ENCODE measurements at places on chromosomes 7 and 10.
A peak's percentile ranks its signal among the peaks of the same experiment; 100 is the strongest.

GRCh38 chr10:99085358-99085757 lies 150.3 kb downstream of the HPSE2 start:
- no peak for DNase-seq

- DNase-seq: no peak
Measured at GRCh38 chr7:30366606-30367005, 82.2 kb downstream of the ZNRF2 start.

- DNase-seq: no peak
Measured at GRCh38 chr10:8428654-8429053, 374.2 kb downstream of the GATA3 start.

DNA sequence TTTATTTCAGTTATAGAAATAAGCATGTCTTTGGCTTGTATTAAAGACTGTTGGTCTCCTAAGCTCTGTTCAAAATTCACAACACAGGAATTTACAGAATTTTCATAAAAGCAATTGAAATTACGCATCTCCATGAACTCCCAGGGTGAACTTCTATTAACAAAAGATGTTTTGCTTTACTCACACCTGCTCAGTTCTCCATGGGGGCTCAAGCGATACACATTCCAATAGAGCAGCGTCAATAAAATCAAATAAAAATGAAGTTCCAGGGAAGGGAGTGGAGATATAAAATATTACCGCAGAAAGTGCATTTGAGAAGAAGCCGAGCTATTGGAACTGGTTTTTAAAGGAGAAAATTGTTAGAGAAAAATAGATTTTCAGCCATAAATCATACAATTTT lies 41.5 kb upstream of the ZNF438 start:
- DNase-seq: no peak

GRCh38 chr7:12674861-12675260 lies 12.6 kb upstream of the ARL4A start:
- peak; percentile 44 for DNase-seq

- no peak for DNase-seq
Measured at GRCh38 chr7:42548816-42549611, 312.0 kb upstream of the GLI3 start.

GRCh38 chr10:26479766-26480492 lies 41.8 kb downstream of the APBB1IP start:
- DNase-seq: peak; percentile 55

DNA sequence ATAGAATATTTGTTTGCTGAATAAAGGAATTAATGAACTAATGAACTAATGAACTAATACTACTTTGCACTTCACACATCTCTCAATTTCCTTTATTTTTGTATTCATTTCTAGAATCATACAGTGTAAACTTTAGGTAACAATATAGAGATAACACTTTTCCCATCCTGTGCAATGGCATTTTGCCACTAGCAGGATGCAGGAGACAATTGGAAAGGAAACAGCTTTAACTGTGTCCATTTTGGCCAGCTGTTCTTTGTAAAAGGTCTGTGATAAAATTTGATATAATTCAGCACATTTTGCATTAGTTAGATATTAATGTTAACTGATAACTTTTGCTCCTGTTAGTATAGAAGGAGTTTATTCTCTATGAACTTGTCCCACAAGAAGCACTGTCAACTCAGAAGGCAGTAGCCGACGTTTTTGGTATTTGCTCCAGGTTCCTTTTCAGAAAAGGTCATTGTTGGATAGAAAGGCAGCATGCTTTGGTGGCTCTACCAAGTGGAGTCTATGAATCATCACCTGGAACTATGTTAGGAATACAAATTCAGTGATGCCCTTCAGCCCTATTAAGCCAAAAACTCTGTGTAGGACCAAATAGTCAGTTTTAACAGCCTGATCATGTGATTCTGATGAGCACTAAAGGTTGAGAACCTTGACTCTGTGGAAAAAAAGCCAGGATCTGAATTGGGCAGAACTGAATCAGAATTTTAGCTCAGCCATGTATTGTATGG lies 86.6 kb downstream of the NRG3 start:
- no peak for DNase-seq

- DNase-seq: no peak
Measured at GRCh38 chr10:22486431-22486830, 141.1 kb downstream of the SPAG6 start.

DNA sequence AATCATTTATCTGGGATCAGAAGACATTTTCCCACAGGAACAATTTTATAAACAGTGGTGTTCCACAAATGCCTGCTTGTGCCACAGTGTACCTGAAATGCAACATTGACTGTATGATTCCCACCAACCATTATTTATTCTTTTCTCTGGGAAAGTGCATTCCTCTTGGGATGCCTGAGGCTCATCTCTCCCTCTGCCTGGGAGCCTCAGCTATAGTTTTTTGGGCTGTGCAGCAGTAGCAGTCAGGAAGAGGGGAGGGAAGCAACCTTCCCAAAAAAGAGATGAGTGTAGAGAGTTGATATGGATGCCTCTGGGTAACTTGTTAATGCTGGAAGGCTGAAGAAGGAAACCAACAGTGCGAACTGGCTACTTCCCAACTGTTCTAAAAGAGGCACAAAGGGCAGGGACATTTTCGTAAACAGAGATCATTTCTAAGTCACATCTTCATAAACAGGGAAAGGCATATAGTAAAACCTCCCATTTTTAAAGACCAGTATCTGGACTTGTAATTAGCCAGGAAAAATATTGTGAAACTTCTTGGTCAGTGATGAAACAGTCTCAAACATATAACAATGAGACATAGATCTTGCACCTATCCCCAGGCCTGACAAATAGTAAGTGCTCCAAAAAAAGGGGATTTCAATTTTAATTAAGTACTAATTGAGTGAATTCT lies 1.4 kb upstream of the CALD1 start:
- no peak for DNase-seq

DNA sequence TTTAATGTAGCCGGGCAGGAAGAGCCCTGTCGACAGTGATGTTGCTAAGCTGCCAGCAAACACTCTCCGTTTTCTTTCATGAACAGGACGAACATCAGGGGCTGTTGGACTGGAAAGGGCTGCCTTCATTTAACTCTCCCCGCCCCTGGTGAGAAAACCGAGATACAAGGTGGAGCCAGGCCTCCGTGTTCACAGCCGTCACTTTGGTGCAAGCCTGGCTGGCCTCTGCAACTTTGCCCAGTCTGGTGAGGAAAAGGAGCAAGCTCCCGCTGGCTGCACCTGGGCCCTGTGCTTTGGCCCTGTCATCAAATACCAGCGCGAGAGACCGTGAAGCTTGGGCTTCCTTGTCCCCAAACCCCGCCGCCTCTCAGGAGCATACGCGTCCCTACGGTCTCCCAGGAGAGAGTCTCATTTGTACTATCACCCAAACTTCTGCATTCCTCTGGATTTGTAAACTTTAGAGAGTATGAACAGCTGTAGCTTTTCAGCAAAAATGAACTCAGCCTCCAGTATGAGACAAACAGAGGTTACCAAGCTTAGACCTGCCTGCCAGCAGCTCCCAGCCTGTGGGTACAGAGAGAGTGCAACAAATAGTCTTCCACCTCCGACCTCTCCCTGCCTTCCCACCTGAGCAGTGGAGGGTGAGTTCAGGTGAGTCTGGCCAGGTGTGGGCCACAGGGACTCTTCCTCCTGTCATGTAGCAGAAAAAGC lies 445.3 kb upstream of the MGMT start:
- DNase-seq: no peak

DNA sequence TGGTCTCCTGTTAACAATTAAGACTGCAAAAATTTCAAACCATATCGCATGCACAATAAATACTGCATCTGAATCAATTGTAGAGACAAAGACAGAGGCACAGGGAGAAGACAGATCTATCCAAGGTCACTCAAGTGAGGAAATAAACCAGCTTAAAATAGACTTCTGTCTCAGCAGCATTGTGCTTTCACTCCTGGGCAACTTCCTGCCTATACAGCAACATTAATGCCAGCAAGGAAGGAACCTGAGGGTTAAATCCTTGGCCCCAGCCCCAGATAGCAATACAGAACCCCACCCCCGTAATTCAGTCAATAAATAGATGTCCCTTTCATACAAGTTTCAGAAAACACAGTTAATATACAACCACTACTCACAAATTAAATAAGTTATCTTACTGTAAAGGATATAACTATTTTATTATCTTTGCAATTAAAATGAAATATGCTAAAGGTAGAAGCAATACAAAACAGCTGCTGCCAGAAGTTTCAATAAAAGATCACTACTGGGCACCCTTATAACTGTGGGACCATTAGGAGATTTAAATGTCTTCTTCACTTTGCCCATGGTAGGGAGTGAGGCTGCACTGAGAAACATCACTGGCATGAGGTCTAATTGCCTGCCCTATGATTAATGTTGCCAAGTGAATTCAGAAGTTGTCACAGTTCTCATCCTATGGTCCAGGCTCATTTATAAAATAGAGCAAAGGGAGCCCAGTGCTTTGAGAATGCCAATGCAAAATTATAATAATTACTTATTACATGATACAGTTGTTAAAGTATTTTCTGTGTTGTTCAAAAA lies 49.4 kb downstream of the CAV1 start:
- no peak for DNase-seq

DNA sequence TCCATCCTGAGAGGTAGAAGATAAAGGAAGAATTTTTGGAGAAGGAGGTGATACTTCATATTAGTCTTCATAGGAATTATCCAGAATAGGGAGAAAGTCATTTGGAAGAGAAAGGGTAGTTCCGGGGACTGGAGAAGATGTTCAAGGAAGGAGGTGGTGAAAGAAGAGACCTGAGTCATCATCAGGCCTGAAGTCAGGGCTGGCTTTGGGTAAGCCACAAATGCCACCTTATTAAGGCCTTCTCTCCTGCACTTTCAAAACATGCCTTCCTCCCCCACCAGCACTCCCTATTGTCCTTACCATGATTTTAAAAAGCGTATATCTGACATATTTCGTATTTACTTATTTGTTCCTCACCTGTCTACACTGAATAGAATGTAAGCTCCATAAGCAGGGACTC lies 112.2 kb upstream of the LRGUK start:
- DNase-seq: no peak

GRCh38 chr7:37577412-37577811 lies 106.2 kb upstream of the GPR141 start:
- DNase-seq: no peak

DNA sequence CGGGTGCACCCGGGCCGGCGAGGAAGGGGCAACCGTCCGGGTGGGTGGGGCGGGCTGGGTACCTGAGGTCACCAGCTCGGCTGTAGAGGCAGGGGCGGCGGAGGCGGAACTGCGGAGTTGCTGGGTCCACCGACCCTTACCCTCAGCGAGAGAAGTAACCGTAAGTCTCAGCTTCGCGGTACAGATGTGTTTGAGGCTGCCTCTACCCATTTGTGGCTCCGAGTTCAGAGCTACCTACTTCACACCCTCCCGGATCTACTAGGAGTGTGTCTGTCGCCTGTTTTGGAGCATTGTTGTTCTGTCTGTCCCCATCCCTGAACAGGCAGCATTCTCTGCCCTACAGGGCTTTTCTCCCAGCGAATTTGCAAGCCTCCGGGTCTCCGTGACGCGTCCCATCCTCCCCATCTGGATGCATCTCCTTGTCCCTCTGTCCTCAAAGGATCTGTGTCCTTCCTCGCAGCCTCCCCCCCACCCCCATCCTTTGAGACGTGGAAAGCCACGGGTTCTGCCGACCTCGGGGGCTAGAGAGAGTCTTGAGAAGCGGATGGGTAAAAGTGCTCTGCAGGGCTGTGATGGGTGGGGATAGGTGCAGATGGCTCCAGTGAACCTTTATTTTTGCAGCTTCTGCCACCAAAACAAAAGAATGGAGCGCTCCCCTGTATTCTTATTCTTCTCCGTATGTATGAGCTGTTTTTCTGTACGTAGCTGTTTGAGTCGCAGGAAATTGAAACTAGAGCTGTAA lies 757 bp downstream of the ANKIB1 start:
- peak; percentile 39 for DNase-seq

- DNase-seq: no peak
Measured at GRCh38 chr7:125412890-125413665, 483.5 kb upstream of the POT1 start.

- no peak for DNase-seq
Measured at GRCh38 chr10:88901984-88902789, 22.1 kb downstream of the STAMBPL1 start.

DNA sequence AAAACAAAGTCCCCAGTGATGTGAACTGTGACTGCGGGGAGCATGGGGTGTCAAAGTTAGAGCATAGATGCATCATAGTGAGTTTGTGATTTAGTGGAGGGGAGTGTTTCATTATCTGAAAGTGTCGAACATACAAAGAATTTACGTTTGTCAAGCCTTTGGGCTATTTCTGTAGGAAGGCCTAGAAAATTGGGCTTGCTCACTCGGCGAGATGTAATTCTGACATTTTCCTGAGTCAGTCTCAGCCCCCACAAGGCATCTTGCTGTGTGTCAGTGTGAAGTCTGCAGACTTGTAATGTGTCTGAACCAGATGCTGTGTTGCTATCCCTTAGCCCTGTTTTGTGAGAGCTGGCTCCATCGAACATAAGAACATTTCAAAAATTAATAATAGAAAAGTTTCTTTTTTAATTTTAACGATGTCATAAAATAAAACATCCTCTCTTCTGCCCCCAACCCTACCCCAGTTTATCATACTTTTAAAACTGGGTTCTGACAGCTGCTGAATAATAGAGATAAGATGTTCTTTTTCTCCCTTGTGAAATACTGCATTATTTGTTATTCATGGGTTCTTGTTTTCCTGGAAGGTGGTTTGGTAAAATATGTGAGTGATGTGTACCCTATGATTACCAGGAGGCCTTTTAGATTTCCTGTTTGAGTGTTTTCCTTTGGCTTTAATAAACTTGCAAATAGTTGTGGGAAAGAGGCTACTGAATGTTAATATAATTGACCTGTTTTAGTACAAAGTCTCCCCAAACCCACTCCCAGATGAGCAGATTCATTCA lies 207.4 kb downstream of the GPR158 start:
- no peak for DNase-seq

GRCh38 chr7:51918581-51918980 lies 602.0 kb upstream of the COBL start:
- no peak for DNase-seq

DNA sequence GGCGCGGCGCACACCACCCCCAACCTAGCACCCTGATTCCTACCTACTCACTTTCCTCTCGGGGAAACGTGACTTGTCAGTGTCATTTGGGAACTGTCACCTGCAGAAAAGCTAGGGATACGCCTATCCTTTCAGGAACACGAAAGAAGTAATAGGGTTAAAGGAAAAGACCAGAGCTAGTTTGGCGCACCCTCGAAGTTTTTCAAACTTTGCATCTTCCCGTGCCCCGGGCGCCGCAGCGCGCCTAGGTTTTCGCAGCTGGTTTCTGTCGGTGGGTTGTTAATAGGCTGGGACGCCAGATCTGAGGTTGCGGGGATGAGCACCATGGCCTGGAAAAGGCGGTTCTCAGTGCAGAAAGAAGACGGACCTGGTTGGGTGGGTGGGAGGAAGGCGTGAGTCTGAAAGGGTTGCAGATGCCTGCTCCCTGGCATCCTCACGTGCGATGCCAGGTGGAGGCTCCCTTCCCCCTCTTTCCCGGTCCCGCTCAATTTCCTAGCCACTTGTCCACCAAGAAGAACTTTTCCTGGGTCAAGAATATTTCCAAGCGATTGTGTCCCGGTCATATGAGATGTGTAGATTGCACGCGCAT lies 568 bp upstream of the MEOX2 start:
- no peak for DNase-seq

Measured in activated CD4-positive, alpha-beta memory T cell treated with anti-CD3 and anti-CD28 coated beads, Interleukin-2, amount 10 ng/mL, durations not matched to agents 7 days and 5 days (primary cell).